CD4-positive, alpha-beta T cell treated with Interferon alpha-2 for 1 hour (primary cell): ENCODE measurements at places on chromosomes 16 and 17.

GRCh38 chr17:76142585-76143041 is 1.6 kb upstream of the FOXJ1 start:
- no peak for DNase-seq

DNA sequence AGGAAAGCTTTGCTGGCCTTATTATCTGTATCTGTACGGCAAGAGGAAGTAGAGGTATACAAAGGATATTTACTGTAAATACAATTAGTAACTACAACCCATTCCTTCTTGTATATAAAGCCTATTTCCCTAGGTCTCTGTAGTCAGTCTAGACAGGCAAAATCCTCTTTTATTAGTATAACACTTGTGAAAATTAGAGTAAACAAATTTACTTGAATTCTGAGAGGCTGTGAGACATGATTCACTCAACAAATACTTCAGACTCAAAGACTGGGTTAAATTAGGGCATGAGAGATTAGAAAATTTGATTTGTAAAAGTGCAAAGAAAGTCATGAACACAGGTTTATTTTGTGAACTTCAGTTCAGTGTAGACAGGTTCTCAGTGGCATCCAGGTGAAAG is 30.9 kb upstream of the CDH8 start:
- DNase-seq, result no peak

DNA sequence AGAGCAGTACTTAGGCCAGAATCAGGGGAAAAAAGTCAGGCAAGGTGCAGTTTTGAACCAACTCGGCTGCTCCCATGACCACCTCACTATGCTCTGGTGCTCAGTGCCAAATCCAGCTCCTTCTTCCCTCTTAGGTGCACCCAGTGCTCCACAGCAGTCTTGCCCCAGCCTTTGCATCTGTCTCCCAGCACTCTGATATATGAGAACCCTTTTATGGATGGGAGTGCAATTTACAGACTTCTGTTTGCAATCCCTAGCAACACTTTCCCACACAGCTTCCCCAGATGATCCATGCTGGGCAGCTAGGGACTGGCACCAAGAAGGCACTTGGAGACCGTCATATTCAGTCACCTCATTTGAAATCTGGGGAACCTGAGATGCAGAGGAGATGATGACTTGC is 267.9 kb upstream of the CCL2 start:
- no peak for DNase-seq

- no peak for DNase-seq
Measured at GRCh38 chr17:54620399-54620978, 280.2 kb upstream of the TOM1L1 start.

DNA sequence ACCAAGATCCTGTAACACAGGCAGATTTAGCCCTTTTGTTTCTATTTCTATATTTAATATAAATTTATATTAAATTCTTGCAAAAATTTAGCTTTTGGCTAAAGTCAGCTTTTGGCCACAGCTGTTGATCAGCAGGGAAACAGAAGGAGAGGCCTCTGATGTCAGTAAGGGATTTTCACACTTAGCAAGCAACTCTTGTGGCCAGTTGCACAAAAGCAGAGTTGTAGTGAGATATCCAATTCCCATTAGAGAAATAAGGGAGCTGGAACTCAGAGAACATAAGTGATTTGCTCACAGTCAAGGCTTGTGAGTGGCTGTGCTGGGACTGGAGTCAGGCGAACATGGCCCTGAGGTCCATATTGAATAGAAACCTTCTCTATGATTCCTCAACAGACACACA is 16.7 kb upstream of the HEATR6 start:
- no peak for DNase-seq

DNA sequence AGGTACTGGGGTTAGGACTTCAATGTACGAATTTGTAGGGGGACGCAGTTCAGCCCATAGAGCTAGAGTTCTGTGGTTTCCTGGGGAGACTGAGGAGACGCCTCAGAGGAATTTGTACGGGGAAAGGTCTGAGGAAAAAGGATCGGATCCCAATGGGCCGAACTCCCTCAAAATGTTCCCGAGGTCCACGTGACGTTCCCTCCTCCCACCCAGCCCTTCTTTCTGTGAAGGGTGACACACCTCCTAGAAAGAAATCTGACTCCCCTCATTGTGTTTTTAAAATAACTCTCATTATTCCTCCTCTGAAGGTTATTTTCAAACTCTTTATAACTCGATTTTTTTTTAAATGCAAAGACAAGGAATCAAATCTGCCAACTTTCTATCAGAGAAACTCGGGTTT is 8.6 kb downstream of the RGS9 start:
- DNase-seq, result no peak

DNA sequence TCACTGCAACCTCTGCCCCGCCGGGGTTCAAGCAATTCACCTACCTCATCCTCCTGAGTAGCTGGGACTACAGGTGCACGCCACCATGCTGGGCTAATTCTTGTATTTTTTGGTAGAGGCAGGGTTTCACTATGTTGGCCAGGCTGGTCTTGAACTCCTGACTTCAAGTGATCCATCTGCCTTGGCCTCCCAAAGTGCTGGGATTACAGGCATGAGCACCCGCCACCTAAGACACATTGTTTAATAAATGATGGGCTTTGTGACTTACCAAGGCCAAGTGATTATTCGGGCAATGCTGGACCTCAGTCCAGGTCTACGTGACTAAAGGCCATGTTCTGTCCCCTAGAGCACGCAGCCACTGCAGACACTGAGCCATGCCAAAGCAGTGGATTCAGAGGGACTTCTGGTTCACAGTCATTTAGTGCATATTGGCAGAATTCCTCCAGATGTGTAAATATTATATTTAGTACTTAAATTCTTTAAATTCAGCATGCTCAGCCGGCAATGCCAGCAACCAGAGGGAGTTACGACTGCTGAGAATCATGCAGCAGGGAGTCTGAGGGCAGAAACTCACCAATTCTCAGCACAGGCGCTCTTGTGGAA is 4.8 kb upstream of the ERCC4 start:
- DNase-seq, result no peak

DNA sequence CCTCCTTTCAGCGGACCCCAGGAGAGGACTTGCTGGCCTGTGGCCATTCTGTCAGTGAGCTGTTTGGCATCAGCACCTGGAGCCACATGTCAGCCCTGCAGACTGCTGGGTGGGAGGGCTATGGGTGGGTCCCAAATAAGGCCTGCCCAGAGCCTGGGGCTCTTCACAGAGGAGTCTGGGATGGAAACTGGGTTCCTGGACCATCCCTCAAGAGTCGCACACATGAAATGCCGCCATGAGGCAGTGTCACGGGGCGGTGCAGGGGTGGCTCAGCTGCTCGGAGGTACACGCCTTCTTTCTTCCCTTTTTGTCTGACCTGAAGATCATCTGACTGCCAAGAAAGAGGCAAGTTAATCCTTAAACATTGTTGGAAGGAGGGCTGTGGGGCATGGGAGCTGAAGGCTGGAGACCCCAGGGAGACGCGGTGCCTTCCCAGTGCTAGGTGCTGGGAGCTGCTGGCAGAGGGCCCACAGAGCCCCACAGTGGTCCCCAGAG is 14.8 kb downstream of the MPRIP start:
- DNase-seq, result no peak

GRCh38 chr17:47785538-47786123 is 36.0 kb downstream of the OSBPL7 start:
- DNase-seq, result peak; percentile 19

- no peak for DNase-seq
Measured at GRCh38 chr16:67112591-67113399, 3.1 kb downstream of the PHAF1 start.

- no peak for DNase-seq
Measured at GRCh38 chr17:81570964-81571363, 18.8 kb upstream of the FAAP100 start.

- DNase-seq, result no peak
Measured at GRCh38 chr16:51734220-51734619, 583.1 kb upstream of the SALL1 start.

DNA sequence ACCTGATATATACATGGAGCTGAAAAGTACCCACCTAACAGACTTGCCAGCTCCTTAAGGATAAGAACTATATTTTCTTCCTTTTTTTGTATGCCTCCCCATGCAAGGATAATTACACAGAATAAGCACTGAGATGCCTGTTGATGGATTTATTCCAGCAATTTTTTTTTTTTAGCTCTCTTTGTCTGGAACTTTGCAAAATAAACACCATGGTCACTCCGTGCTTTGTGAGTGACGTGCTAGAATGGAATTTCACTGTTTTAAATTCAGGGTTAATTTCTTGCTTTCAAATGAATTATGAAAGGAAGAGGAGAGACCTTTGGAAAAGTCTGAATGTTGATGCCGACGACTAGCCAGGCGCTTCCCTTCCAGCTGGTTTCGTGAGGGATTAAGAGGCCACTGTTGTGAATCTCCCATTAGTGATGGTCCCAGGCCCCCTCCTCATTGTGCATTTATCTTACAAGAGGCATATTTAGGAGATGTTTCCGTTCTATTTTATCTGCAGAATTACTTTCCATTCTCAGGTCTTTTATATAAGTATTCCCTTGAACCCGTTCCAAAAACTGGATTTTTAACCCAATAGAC is 529.1 kb downstream of the WWOX start:
- no peak for DNase-seq

DNA sequence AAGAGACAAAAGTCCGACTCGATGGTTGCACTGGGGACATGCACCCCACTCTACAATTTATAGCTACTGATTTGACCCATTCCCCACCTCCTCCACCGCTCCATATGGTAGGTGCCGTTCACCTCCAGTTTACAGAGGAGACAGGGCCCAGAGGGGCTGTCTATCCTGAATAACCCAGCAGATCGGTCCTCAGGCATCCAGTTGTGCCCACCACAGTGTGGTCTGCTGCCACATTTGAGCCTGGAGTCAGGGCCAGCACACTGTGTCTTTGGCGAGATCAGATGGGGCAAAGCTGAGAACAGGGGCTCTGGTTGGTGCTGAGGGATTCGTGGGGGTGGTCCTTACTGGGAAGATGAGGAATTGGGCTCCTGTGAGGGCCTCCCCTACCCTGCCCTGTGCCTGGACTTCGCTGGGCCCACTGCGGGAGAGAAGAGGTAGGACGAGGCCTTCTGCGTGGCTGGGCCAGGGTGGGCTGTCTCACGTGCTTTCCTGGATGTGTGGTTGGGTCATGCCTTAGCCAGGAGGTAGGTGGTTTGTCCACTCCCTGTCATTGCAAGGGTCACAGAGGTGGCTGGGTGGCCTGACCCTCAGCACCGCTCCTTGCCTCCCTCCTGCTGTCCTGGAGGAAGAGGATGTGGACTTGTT is 2.8 kb downstream of the ADCY7 start:
- no peak for DNase-seq

- no peak for DNase-seq
Measured at GRCh38 chr16:84332975-84333684, 35.2 kb upstream of the ATP2C2 start.

DNA sequence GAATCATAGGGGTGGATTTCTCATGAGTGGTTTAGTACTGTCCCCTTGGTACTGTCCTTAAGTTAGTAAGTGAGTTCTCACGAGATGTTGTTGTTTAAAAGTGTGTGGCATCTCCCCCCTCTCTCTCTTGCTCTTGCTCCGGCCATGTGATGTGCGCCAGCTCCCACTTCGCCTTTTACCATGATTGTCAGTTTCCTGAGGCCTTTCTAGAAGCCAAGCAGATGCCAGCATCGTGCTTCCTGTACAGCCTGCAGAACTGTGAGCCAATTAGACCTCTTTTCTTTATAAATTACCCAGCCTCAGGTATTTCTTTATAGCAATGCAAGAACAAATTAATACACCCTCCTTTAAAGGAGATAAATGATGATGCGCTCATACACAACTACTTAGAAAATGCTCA is 50.1 kb upstream of the NACA2 start:
- no peak for DNase-seq

- no peak for DNase-seq
Measured at GRCh38 chr16:84074721-84075120, 32.1 kb upstream of the SLC38A8 start.

- no peak for DNase-seq
Measured at GRCh38 chr17:1576500-1576899, 13.9 kb upstream of the PITPNA start.

GRCh38 chr17:21545064-21545463 is 147.3 kb upstream of the KCNJ18 start:
- no peak for DNase-seq

GRCh38 chr17:35717475-35717874 is 14.0 kb upstream of the RASL10B start:
- DNase-seq, result no peak

DNA sequence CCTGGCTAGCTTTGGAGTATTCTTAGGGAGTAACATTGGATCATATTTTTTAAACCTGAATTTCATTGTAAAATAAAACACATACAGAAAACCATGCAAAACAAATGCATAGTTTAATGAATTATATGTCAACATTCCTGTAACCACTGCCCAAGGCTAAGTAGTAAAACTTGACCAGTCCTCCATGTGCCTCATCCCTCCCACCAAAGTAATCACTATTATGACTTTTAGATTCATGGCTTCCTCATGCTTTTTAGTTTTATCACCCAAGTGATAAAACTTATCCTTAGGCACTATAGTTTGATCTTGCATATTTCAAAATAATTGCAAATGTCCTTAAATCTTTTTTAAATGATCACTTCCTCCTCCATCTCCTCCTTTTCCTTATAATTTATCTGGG is 20.4 kb downstream of the PRKCA start:
- no peak for DNase-seq

DNA sequence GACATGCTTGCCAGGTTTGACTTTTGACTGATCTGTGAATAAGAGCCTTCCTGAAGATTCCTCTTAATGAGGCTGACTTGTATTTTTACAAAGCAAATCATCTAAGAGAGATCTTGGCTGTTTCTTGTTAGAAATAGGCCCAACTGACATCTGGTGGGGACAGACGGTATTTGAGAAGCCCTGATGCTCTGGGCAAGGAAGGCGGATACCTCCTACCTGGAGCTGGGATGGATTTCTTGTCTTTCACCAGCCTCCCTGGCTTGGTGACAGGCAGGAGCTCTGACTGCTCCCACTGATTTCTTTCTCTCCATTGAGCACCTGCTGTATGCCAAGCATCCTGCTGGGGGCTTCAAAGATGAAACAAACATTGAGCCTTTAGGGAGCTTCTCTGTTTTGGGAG is 40.4 kb downstream of the AKAP1 start:
- no peak for DNase-seq

GRCh38 chr17:29621751-29622194 is 939 bp downstream of the CORO6 start:
- no peak for DNase-seq

GRCh38 chr17:55737976-55738501 is 12.8 kb upstream of the PCTP start:
- DNase-seq, result no peak

- no peak for DNase-seq
Measured at GRCh38 chr16:47284999-47285398, 141.3 kb upstream of the NETO2 start.

- DNase-seq, result no peak
Measured at GRCh38 chr16:20051147-20051546, 22.5 kb downstream of the GPR139 start.
